Fibroblast of lung (primary cell): ENCODE measurements at places on chromosomes 5 and 9. TPM values are rescaled to one million over a fixed set of nuclear protein-coding genes. Genes with fewer than 3 reads are reported as not detected.

The SETX gene
- total RNA-seq: 78.1 and 78.3 TPM in 2 replicates

The KCNIP1 gene
- total RNA-seq: not detected in 2 replicates

GRCh38 chr5:124980163-124980941 is 233.9 kb upstream of the ZNF608 start:
- DNase-seq: peak; percentile 6

GRCh38 chr9:134433909-134434882 is 107.9 kb downstream of the RXRA start:
- no peak for DNase-seq

The PCDHB6 gene
- total RNA-seq: 0.26 and 0.33 TPM in 2 replicates

The RANBP3L gene
- under 0.01 TPM in 1 of 2 replicates, not detected in the other for total RNA-seq

DNA sequence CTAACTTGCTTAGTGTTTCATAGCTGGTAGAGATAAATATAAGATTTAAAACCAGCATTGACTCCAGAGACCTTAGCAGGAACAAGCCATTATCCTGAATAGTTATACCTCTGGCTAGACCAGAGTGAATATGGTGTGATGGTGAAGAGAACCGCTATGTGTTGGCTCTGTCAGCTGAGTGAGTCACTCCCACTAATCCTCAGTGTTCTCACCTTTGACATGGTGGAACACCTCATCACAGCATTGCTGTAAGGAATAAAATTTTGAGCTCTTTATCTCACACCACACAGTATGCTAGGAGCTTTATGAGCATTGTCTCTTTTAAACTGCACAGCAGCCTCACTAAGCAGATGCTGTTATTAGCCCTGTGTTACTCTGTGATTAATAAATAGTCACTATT is 90.7 kb upstream of the DHFR start:
- DNase-seq: peak; percentile 76

The SLCO6A1 gene
- total RNA-seq: not detected in 2 replicates

- no peak for DNase-seq
Measured at GRCh38 chr5:25128606-25129005, 483.8 kb upstream of the CDH10 start.

The IFNE gene
- 3.9 and 6.6 TPM in 2 replicates for total RNA-seq
